ENCODE measurements at places on chromosomes 12 and 14.

GRCh38 chr14:68846466-68846865 is 53.6 kb upstream of the ZFP36L1 start:
- no peaks in the 10 kb centered on the region for H3K4me1 ChIP-seq
- no peaks in the 10 kb centered on the region for H3K27me3 ChIP-seq
- no peak overlapping the region for H3K27ac ChIP-seq
- H3K4me3 ChIP-seq, result no peak overlapping the region
- DNase-seq, result no peak

DNA sequence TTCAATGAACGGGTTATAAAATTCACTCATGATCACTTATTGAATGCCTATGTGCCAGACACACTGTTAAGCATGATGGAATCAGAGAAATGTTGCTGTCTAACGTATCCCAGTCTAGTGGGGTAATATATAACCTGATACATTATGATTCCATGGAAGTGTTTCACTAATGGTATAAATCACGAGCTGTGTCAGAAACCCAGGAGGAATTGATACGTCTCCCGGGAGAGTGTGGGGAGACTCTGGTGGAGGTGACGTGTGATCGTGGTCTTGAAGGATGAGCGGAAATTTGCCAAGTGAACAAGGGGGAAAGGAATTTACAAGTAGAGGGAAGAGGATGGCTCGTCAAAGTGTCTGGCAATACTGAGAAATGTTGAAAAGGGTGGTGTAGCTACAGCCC is 26.5 kb downstream of the MANSC1 start:
- no peak overlapping the region for H3K27ac ChIP-seq

GRCh38 chr12:102427543-102427941 is 52.8 kb downstream of the IGF1 start:
- H3K4me1 ChIP-seq, result no peaks in the 10 kb centered on the region
- no peak for DNase-seq
- no peak overlapping the region for H3K27ac ChIP-seq
- no peaks in the 10 kb centered on the region for H3K27me3 ChIP-seq
- H3K4me3 ChIP-seq, result no peak overlapping the region

GRCh38 chr12:1697271-1697670 is 6.4 kb downstream of the ADIPOR2 start:
- no peak overlapping the region for H3K27ac ChIP-seq
- H3K27me3 ChIP-seq, result no peaks in the 10 kb centered on the region
- peaks cover 14% of the 10 kb centered on the region for H3K4me1 ChIP-seq

GRCh38 chr12:65881965-65882413 is 57.7 kb downstream of the HMGA2 start:
- H3K4me3 ChIP-seq, result no peak overlapping the region
- no peak overlapping the region for H3K27ac ChIP-seq
- H3K36me3 ChIP-seq, result peaks cover 28% of the 10 kb centered on the region
- no peak for DNase-seq
- peaks cover 36% of the 10 kb centered on the region for H3K4me1 ChIP-seq
